ENCODE measurements at places on chromosomes 4 and X. TPM values are rescaled to one million over a fixed set of nuclear protein-coding genes. Genes with fewer than 3 reads are reported as not detected.

The MSX1 gene
- total RNA-seq = 23.1 TPM

The SPP1 gene
- total RNA-seq = 22.7 TPM

The ADH1A gene
- total RNA-seq = not detected

The CSN1S1 gene
- not detected for total RNA-seq

The GLRA3 gene
- total RNA-seq = under 0.01 TPM

The HELT gene
- not detected for total RNA-seq

The SLIT2 gene
- 110 TPM for total RNA-seq

The ATP8A1 gene
- total RNA-seq = 1.5 TPM

The UNC5C gene
- 6.8 TPM for total RNA-seq

The DMRTC1 gene
- total RNA-seq = not detected

The RBM47 gene
- total RNA-seq = 4.5 TPM

The ETDA gene
- not detected for total RNA-seq

The DSPP gene
- not detected for total RNA-seq

The POU4F2 gene
- not detected for total RNA-seq
